ENCODE measurements at places on chromosomes 11 and 22. TPM values are rescaled to one million over a fixed set of nuclear protein-coding genes. Genes with fewer than 3 reads are reported as not detected.

The CLDN5 gene
- total RNA-seq = not detected

The LRRN4CL gene
- 0.08 TPM for total RNA-seq

The MAPK8IP1 gene
- total RNA-seq = 2.4 TPM

The NXPE2 gene
- total RNA-seq = not detected

The ZNRF3 gene
- total RNA-seq = 8.2 TPM
